ENCODE measurements at places on chromosomes 16 and 17.

GRCh38 chr17:4050971-4051370, 86.7 kb upstream of the ATP2A3 start:
- DNase-seq, result no peak

- DNase-seq, result no peak
Observed at GRCh38 chr17:9432134-9432885, 143.3 kb downstream of the STX8 start.

GRCh38 chr17:38568274-38568673, 37.5 kb downstream of the SRCIN1 start:
- DNase-seq, result no peak

DNA sequence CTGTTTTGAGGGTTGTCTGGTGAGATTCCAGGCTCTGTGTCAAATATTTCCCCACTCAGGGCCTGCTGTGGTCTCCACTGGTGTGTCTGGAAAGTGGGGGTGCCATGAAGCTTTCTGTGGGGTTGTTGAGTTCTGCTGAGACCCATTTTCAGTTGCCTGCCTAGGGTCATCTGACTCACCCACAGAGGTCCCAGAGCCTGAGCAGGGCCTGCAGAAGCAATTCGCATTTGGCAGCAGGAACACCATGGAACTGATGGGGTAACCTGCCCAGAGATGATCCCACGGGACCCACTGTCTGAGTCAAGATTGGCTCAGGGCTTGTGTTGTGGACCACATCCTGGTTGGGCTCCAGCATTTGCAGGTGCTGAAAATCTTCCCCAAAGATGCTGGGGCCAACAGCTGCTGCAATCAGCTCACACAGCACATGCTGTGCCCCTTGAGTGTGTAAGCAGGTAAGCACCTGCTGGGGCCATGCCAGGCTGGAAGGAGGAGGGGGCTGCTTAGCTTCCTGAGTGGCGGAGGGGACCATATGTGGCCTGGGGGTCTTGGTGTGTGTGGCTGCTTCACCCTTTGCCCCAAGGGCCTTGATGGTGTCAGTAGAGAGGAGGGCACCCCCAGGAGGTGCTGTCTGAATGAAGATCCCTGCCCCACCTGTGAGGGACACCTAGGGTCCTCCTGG, 1726.1 kb downstream of the TP53TG3F start:
- DNase-seq, result peak; percentile 50

DNA sequence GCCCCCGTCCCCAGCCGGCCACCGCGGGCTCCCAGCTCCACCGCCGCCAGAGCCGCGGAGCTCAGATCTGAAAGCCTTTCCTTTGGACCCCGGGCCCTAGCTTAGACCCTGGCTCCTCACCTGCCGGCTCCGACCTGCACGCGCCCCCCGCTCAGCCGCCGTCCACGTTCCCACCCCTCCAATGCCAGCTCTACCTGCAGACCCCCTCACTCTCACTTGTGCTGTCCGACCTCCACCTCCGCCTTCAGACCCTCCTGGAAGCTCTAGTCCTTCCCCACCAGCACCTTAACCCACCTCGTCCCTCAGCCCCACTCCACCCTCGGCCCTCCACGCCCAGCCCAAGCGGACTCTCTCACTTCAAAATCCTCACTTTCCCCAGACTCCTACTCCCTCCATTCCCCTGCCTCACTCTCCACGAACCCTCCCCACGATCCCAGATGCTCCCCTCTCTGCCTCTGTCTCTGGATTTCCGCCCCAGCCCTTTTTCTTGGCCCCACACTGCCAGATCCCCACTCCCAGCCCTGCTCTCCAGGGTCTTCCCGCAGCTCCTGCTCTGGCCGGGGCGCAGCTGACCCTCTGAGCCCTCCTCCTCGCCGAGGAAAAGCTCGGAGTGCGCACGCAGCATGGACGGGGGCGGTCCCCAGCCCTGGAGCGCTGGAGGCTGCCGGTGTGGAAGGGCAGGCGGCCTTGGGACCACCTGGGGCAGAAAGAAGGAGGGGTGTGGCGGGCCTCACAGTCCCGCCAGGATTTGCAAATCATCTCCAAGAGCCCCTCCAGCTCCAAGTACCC, at the start of gene TMEM114:
Gene TMEM114, minus strand, starts transcription at position 612 of the 789 bp plus-strand sequence. CDS start 673 bp downstream, outside the sequence.
- DNase-seq, result no peak

- no peak for DNase-seq
Observed at GRCh38 chr17:17722906-17723353, 41.7 kb downstream of the RAI1 start.

GRCh38 chr17:66383333-66383732, 80.9 kb downstream of the PRKCA start:
- no peak for DNase-seq

- no peak for DNase-seq
Observed at GRCh38 chr17:72392056-72393010, 271.5 kb downstream of the SOX9 start.

- no peak for DNase-seq
Observed at GRCh38 chr17:44672479-44673093, 16.3 kb downstream of the MEIOC start.

Measured in chondrocyte (in vitro differentiated cells).